ENCODE measurements at places on chromosomes 13 and 19.

DNA sequence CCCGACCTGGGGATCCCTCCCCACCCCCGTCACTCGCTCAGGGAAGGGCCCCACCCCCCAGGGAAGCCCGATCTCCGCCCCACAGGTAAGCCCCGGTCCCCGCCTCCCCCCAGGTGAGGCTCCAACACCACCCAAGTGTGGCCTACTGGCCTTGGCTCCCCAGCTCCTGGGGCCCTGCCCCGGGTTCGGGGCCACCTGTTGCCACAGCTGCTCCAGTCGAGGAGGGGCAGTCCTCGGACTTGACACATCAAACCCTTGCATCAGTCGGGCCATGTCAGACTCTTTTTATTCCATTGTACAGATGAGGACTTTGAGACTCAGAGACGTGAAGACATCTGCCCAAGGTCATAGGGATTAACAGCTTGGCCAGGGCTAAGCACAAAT, 512 bp downstream of the CC2D1A start:
- DNase-seq = no peak

GRCh38 chr13:79376843-79377242, 29.2 kb downstream of the RBM26 start:
- DNase-seq = no peak

GRCh38 chr19:49906879-49907564, 10.3 kb upstream of the IL4I1 start:
- no peak for DNase-seq

DNA sequence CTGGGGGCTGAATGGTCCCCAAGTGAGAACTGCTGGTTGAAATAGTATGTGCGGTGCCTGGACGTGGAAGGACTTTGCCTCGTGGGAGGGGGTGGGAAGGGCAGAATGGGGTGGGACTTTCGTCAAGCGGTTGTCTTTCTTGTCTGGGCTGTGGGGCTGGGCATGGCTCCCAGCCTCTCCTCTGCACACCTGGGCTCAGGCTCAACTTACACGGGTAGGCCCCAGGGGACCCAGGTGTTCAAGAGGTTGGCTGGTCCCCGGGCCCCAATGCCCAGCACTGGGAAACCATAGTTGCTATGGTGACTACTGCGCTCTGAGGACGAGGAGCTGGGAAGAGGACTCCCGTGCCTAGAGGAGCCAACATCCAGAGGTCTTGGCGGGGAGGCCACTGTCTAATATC, 7.3 kb downstream of the NWD1 start:
- no peak for DNase-seq

DNA sequence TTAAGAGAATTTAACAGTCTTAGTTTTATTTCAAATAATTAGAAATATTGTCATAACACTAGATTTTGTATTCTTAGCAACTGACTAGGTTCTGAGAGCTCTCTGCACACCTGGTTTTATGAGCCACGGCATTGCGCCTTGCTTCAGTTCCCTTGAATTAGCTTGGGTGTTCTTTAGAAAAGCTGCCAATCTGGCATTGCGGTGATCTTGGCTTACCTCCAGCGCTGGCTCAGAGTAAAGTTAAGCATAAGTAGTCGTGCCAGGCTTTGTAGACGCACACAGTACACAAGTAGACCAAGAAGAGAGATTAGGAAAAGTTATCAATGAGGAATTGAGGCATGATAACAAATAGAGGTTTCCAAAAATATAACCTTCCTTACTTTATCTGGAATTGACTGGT, 45.7 kb downstream of the TPP2 start:
- no peak for DNase-seq

GRCh38 chr19:55452749-55453346, 8.6 kb downstream of the ISOC2 start:
- DNase-seq = peak; percentile 95

DNA sequence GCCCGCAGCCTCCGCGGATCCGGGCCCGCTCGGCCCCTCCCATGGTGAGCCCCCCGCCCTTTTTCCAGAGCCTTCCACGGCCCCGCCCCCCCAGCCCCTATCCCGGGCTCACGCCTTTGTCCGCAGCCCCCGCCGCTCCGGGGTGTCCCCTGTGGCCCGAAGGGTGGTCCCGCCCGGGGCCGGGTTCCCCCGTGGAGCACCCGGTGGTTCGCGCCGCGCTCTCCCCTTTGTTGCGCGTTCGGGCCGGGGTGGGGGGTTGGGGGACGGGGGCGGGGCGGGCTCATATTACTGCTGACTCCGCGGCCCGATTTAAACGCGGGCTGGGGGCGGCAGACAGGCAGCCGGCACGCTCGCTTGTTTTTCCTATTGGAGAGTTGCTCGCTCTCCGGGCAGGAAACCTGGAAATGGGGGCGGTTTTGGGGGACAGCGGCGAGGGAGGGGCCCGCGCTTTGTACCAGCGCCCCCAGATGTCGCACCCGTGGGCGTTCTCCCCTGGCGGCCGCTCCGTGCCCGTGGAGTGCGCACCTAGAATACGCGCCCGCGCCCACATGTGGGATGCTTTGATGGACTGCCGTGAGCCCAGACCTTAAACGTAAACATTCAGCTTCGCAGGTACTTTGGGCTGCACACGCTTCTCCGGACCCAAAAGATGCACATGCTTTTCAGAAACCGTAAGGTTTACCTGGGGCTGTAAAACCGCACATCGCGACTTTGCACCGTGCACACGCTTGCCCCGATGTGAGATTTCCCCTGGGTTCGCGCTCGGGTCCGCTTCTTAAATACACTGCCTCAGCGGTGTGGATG, 699 bp downstream of the PTOV1 start:
- peak; percentile 71 for DNase-seq

- DNase-seq = no peak
Observed at GRCh38 chr13:50129081-50129705, 113.9 kb downstream of the KCNRG start.

DNA sequence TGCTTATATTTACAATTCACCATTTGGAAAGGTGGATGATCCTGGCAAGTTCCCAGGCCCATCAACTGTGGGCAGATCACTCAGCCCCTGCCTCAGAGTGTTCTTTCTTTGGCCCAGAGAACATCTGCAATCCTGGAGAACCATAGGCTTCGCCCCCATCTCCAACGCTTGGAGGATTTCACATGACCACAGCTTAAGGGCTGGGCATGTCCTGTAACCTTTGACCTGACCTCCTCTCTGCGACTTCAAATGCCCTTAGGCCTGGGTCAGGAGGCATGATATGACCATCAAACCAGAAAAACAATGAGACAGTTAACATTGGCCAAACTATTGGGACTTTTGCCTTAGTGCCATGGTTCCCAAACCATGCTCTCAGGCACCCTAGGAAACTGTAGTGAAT, 7.2 kb upstream of the MBNL2 start:
- no peak for DNase-seq

DNA sequence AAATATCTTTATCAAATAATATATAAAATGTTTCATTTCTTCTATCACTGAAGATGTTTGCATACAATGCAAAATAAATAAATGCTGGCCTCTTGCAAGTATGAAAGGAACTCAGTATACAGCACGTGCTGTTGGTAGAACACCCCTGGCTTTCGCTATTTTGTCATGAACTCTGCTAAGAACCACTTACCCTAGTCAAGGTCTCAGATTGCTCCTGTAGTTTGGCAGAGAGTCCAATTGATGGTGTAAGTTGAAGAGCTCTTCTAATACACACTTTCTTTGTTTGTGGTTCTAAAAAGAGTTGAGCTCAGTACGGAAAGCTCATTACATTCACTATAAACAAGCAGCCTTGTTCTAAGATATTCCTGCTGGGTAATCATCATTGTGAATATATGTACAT, 1258.9 kb downstream of the EFNB2 start:
- no peak for DNase-seq

GRCh38 chr19:18021121-18021755, 13.3 kb downstream of the ARRDC2 start:
- DNase-seq = no peak

DNA sequence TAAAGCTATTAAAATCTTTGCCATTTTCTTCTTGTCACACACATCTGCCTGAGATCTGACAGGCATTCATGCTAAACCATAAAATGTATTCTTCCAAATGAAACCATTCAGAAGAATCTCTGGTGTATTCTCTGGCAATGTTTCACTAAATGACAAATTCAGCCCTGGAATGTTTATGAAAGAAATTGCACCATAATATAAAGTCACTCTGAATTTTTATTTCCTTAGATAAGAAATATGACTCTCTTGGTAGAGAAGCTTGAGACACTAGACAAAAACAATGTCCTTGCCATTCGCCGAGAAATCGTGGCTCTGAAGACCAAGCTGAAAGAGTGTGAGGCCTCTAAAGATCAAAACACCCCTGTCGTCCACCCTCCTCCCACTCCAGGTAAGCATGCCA, 14.3 kb downstream of the OLFM4 start:
- no peak for DNase-seq

GRCh38 chr19:15072930-15073647, 8.9 kb upstream of the OR1I1 start:
- peak; percentile 34 for DNase-seq

DNA sequence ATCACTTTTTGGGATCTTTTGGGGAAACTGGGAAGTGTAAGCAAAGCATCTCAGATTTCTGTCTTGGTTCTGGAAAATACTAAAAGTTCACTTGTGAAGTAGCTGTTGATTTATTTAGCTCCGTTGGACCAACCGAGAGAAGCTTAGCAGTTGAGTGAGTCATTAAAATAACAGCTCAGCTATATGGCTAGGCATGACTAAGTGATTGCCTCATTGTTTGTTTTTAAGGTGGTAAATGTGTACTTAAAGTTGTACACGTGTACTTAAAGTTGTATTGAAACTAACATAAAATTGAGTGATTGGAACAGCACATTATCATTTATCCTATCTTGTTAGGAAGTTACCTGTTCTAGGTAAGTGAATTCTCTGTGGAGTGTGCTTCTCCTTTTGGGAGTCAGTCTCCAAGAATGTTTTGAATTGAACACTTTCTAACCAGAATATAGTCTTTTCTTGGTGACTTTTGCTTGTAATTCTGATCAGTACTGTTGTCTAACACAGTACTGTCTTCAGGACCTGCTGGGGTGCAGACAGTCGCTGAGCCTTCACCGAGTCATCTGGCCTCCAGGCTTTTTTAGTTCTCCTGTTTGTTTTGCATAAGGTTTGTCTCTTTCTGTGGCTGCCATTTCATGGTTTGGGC, 2.9 kb upstream of the DCUN1D2 start:
- no peak for DNase-seq

DNA sequence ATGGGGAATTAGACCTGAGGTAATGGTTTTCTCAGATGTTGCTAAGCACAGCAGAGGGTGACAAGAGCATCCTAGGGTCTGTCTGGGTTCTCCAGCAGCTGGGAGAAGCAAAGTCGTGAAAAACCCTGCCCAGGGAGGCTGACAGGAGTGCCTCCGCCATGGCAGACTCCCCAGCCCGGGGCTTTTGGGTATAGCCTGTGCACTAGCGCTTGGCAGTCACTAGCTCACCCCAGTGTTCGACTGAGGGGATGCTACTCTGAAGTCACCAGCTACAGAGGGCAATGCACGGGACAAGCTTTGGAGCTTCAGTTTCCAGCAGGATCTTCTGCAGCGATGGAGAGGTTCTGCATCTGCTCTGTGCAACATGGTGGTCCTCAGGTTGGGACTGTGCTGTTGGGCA, 87.5 kb downstream of the ING1 start:
- no peak for DNase-seq

All from WTC11 (cell line).